ENCODE measurements at places on chromosomes 13 and 19.

GRCh38 chr19:1173159-1173844, 766 bp downstream of the SBNO2 start:
- peak; percentile 45 for DNase-seq

DNA sequence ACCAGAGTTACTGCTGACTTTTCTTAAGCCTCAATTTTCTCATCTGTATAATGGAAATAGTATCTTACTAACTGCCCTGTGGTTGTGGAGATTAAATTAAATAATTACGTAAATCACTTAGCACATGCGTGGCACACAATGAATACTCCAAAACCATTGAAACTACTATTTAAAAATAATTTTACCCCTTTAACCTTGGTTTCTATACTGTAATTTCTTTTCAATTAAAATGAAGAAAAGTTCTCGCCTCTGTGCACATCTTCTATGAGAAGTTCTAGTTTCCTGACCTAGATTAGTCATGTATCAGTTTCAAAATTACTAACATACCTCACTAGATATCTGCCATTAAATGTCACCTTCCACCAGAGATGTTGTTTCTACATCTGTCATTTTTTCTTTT, 5.7 kb downstream of the SLITRK1 start:
- no peak for DNase-seq

- DNase-seq, result peak; percentile 23
Measured at GRCh38 chr19:33629826-33630375, 8.1 kb downstream of the CHST8 start.

- DNase-seq, result no peak
Measured at GRCh38 chr19:11269408-11269807, 7.1 kb upstream of the DOCK6 start.

DNA sequence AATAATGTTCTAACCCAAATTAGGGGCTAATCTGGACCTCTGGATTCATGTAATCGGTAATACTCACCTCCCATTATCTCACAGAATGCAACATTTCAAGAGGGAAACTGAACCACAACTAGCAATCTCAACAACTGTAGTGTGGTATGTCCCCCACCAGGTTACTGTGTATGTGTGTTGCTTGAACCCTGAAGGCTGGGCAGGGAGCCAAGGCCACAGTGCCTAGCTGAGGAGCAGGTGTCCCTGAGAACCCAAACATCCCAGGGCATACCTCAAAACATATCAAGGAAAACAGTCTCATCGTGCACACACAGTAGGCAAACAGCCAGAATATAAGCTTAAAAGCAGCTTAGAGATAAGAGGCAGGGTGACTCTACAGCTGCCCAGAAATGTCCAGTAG, 20.5 kb upstream of the NEK3 start:
- no peak for DNase-seq

DNA sequence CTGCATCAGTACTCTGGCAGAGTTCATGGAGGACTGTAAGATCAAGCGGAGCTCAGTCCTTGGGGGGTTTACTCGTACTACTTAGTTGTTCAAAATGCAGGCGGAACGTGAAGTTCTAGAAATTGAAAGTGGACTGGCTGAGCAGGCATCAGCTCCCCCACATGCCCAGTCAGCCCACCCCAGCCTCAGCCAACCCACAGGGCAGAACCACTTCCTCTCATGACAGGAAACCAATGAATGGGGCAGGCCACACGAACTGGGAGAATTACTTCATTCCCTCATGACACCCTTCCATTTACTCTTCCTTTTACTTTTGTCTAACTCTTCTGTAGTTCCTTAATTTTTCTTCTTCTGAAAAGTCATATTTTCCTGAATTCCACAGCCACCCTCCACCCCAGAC, 71.9 kb downstream of the FLT1 start:
- DNase-seq, result no peak

DNA sequence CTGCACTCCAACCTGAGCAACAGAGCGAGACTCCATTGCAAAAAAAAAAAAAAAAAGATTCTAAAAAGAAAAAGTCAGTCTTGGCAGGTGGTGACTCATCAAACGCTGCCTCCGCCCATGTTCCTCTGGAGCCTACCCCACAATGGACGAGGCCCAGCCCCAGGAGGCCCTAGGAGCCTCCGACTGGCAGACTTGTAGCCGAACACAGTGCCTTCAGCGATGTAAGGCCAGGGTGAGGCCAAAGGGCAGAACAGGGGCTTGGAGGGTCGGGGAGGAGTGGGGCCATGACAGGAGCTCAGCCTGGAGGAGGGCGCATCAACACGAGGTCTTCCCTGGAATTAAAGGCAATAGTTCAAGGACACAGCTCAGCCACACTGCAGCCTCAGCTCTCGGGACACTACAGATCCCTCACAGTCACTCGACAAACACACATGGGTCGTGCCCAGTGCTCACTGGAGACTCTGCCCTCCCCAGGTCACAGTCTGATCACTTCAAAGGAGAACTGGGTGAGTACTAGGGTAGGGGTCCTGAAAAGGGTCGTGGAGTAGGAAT, 5.1 kb downstream of the USE1 start:
- DNase-seq, result peak; percentile 40

- DNase-seq, result no peak
Measured at GRCh38 chr19:33309826-33310225, 7.5 kb upstream of the CEBPA start.

- no peak for DNase-seq
Measured at GRCh38 chr13:51523082-51523518, 61.2 kb upstream of the WDFY2 start.

DNA sequence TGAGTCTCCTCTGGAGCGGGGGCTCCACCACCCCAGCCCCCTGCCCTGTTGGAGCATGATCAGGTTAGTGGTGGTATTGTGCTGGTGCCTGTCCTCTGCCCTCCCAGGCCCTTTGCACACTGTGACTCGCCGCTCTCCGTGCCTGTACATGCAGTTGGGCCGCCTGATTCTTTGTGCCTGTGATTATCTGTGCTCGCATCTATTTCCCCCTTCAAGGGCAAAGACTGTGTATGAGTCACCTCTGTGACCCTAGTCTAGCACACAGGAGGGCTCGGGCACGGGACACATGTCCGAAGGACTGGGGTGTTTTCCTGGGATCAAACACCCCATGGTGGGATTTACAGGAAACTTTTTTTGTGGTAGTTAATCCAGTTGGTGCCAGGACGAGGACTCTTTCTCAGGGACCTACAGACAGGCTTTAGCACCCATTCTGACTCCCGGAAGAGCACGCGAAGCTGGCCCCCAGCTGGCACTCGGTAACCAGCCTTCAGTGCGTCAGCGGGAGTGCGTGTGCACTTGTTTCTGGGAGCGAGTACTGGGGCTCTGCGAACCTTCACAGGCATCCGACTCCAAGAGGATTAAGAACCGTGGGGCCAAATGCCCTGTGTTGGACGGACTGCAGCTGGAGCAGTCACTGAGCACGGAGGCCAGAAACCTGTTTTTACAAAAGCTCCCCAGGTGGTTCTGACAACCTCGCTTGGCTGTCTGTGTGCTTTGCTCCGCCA, 6.7 kb downstream of the PPP1R37 start:
- DNase-seq, result no peak

DNA sequence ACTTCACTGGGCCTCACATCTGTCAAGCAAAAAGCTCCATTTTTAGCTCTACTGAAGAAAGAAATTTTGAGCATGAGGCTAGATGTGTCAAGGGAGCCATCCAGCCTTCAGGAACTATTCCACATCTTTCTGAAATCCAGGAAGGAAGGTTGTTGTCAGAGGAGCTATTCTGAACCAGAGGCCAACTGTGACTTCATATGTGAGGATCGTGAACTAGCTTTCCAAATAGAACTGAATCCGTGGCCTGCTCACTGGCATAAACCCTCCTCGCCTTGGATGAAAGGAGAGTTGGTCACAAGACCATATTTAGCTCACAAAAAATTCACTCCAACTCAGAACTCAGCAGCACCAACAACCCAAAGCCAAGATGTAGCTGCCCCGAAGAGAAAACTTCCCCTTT, 195.8 kb downstream of the FOXO1 start:
- DNase-seq, result no peak

DNA sequence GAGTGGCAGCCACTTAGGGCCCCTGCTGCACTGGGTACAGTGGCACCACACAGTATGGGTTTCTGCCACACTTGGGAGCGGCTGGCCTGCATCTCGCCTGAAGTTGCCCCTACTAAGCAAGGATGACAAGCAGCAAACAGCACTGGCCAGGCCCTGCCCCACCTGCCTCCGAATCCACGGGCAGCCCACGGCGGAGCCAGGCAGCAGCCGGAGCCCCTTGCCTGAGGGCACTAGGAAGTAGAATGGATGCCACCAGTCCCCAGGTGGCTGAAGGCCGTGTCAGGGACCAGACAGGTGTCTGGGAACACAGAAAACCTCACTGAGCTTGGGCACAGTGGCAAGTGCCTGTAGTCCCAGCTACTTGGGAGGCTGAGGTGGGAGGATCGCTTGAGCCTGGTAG, 19.4 kb downstream of the MLLT1 start:
- no peak for DNase-seq

- DNase-seq, result peak; percentile 52
Measured at GRCh38 chr13:113836768-113837559, 26.9 kb downstream of the GAS6 start.

GRCh38 chr19:45250832-45251451, at the start of gene MARK4:
MARK4 (plus strand) TSS chr19:45251271; CDS start chr19:45251589, 318 bp downstream.
- DNase-seq, result peak; percentile 59

GRCh38 chr19:46478356-46478986, 7.1 kb upstream of the PNMA8A start:
- DNase-seq, result peak; percentile 87

DNA sequence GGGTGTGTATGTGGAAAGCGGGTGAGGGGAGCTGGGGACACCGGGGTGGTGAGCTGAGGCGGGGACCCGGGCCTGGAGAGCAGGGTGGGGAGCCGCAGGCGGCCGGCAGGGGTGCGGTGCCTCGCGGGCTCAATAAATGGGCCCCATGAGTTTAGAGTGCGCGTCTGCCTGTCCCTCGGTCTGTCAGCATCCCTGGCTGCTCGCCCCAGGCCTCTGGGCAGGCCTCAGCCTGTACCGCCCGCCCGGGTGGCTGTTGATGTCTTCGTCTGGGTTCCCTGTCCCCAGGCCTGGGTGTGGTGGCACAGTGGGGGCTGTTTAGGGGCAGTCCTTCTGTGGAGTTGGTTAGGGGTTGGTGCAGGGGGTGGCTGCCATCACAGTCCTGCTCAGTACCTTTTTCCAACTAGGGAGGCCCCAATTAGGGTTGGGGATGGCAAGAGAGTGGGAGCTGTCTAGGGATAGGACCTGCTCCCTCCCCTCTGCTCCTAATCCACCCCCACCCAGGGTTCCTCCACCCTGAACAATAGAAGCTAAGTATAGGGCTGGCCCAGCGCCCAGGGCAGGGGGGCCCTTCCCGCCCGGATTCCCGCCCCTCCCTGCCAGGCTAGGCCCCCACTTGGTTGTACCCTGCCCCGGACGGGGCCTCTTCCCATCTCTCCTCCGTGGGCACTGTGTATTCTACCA, 12.2 kb downstream of the CIC start:
- no peak for DNase-seq

DNA sequence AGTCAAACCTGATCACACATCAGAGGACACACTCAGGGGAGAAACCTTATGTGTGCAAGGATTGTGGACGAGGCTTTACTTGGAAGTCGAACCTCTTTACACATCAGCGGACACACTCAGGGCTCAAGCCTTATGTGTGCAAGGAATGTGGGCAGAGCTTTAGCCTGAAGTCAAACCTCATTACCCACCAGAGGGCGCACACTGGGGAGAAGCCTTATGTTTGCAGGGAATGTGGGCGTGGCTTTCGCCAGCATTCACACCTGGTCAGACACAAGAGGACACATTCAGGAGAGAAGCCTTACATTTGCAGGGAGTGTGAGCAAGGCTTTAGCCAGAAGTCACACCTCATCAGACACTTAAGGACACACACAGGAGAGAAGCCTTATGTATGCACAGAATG, 8.2 kb upstream of the ZNF527 start:
- peak; percentile 68 for DNase-seq

GRCh38 chr13:113671066-113672001, 4.3 kb downstream of the GRK1 start:
- DNase-seq, result no peak

GRCh38 chr19:4327252-4327876, 11.3 kb downstream of the STAP2 start:
- DNase-seq, result peak; percentile 73

Measured in DMS53 (cell line).